ENCODE measurements at places on chromosomes 2 and 18.

GRCh38 chr18:74589021-74589420, 8.6 kb upstream of the ZNF407 start:
- no peak for DNase-seq

DNA sequence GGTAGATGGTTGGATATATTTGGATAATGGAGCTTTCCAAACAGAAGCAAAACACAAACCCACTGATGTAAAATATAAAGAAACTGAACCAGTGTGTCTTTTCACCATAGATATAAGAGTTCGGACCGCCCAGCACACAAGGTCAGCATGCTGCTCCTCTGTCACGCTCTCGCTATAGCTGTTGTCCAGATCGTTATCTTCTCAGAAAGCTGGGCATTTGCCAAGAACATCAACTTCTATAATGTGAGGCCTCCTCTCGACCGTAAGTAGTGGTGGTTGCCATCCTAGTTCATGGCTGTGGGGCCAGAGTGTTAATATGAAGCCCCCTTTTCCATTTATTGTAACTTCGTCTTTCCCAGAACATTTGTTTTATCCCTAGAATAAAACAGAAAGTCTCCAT, 125.2 kb upstream of the LYPD6 start:
- no peak for DNase-seq

- no peak for DNase-seq
These were observed 97.4 kb upstream of the UGP2 start for GRCh38 chr2:63743982-63744966.

GRCh38 chr2:62660087-62660486, 45.4 kb upstream of the EHBP1 start:
- no peak for DNase-seq

- DNase-seq, result no peak
These were observed 65.6 kb downstream of the RAPH1 start for GRCh38 chr2:203469546-203469945.

DNA sequence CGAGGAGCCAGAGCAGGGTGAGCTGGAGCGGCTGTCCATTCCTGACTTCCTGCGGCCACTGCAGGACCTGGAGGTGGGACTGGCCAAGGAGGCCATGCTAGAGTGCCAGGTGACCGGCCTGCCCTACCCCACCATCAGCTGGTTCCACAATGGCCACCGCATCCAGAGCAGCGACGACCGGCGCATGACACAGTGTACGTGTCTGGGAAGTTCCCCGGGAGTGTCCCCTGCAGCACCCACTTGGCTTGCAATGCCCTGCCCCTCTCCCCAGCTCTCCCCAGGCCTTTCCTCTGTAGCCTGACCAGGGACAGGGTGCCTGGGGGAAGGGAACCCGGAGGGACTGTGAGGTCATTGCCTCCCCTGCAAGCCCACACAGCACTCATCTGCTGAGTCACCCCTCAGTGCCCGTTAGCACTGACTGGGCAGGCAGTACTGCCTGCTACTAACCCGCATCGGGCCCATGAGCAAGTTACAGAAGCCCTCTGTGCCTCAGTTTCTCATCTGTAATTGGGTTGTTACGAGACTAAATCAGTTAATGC, 29.4 kb upstream of the GMPPA start:
- no peak for DNase-seq

DNA sequence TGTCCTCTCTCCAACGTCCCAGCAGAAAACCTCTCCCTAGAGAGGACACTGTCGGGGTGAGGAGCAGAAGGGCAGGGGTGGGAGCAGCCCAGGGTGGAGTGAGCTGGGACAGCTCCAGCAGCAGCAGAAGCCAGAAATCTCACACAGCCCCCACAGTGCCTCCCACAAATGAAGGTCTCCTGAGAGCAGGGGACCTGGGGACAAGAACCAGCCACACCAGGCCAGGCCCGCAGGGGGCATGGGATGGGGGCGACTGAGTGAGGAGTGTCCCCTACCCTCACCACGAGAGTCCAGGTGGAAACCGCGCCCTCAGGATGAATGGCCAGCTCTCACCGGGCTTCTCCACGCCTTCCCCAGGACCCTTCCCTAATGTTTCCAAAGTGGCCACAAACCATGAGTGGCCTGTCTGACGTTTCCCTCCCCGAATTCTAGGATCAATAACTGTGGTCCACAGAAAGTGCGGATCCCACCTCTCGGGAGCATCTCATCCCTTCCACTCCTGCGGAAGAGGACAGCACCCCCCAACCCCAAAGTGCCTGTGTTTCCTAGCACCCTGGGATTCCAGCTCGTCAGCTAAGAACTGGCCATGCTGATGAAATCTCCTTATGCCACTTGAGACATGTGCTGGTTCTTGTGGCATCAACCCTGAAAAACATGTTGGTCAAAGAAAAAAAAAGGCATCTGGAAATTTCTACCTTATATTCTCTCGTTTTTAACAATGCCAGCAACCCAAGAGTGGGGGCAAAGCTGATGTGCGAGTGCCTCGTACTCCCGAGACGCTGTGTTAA, 121.1 kb downstream of the HDAC4 start:
- DNase-seq, result no peak

DNA sequence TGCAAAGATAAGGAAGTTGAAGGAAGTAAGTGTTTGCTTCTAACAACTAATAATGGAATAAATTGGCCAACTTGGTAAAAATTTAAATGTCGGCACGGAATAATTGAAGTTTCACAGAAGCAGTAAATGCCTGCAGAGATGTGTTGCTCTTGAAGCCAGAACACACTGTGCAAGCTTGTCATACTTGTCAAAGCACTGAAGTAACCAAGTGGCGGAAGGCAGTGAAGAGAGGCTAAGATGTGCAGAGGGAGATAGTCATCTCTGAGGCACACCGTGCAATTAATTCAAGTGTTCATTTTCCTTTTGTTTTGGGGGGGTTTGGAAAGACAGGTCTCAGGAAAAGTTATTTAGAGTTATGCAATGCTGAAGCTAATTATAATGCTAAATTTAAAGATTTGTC, 5.2 kb downstream of the DCDC2C start:
- no peak for DNase-seq

GRCh38 chr2:193891023-193891422, 1696.3 kb upstream of the TMEFF2 start:
- no peak for DNase-seq

- no peak for DNase-seq
These were observed 280.3 kb upstream of the SKOR2 start for GRCh38 chr18:47531717-47532116.

DNA sequence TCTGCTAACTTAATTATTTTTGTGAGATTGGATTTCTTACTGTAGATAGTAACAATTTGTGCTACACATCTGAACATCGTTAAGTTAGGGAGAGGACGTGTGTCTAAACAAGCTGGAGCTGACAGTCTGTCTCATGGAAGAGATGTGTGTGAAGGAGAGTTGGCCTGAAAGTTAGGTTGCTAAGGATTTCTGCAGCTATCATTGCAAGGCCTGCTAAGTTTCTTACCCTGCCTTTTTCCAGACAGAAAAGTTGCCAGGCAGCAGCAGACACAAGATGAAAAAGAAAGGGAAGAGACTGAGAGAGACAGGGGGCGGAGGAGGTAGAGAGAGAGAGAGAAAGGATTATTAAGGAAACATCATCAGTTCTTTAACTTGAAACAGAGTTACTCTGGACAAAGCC, 4.1 kb upstream of the LRP1B start:
- no peak for DNase-seq

DNA sequence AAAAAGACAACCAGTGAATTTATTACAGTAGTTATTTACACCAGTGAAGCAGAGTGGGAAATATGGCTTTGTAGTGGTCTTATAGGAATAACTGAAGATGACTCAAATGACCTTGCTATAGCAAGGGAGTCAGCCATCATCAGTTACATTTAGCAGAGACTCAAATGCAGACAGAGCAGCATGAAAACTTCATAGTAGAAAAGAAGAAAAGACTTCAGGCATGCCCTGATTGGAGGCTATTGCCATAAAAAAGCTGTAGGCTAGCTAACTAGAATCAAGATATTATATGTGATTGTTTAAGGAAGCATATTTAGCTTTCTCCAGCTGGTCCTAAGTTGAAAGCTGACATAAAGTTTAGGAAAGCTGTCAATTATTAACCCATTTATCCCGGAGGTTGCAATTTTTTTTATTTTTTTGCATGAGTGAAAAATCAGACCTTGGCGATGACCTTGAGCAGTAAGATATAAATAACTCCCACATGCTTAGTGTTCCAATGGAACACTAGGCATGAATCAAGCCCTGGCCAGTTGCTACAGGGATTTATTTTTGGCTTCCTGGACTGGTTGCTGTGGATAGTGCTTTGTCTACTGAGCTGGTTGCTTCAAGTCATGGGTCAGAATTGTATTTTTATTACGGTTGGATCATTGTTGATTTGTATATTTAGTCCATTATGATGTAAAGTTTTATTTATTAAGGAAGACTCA, 675.6 kb upstream of the VRK2 start:
- DNase-seq, result no peak

GRCh38 chr2:166092889-166093288, 34.9 kb downstream of the SCN1A start:
- DNase-seq, result no peak
